ENCODE measurements at places on chromosomes 2 and 18. TPM values are rescaled to one million over a fixed set of nuclear protein-coding genes. Genes with fewer than 3 reads are reported as not detected.

ATP6V1C2 gene
- total RNA-seq: not detected

LANCL1 gene
- total RNA-seq: 43.3 TPM

MYL12A gene
- 451 TPM for total RNA-seq

ITPRIPL1 gene
- 28.4 TPM for total RNA-seq

SERPINB13 gene
- total RNA-seq: not detected

GAREM2 gene
- 3.2 TPM for total RNA-seq

SP140 gene
- 84.2 TPM for total RNA-seq

CRYGA gene
- total RNA-seq: not detected

SYT4 gene
- total RNA-seq: not detected

CLK1 gene
- total RNA-seq: 99.3 TPM

RAPGEF4 gene
- total RNA-seq: 0.28 TPM

NR4A2 gene
- total RNA-seq: 19.1 TPM

SNTG2 gene
- total RNA-seq: 0.57 TPM

LRATD1 gene
- total RNA-seq: not detected

MAL gene
- 35.4 TPM for total RNA-seq

IKZF2 gene
- total RNA-seq: 8.3 TPM

NOL4 gene
- not detected for total RNA-seq

PLA2R1 gene
- not detected for total RNA-seq

SERPINB3 gene
- total RNA-seq: not detected

ATF2 gene
- total RNA-seq: 52.2 TPM

GKN2 gene
- not detected for total RNA-seq

FOXD4L1 gene
- total RNA-seq: 0.14 TPM

ORC4 gene
- total RNA-seq: 41.2 TPM

FRZB gene
- not detected for total RNA-seq

RNF152 gene
- total RNA-seq: 0.28 TPM

CABYR gene
- total RNA-seq: 0.46 TPM

STON1 gene
- total RNA-seq: 1.3 TPM

RGPD4 gene
- 0.19 TPM for total RNA-seq

PCARE gene
- total RNA-seq: not detected

NDC80 gene
- 88.5 TPM for total RNA-seq

BCS1L gene
- 92.3 TPM for total RNA-seq

GALNT5 gene
- 0.04 TPM for total RNA-seq

ANO7 gene
- total RNA-seq: 2.4 TPM

UGT1A4 gene
- not detected for total RNA-seq

TMEM178A gene
- 0.21 TPM for total RNA-seq

FAM210A gene
- 46.8 TPM for total RNA-seq

PDE1A gene
- not detected for total RNA-seq

FEV gene
- total RNA-seq: not detected

ACOXL gene
- 0.23 TPM for total RNA-seq

ABCB11 gene
- total RNA-seq: not detected

ATP8B1 gene
- total RNA-seq: not detected

ARHGAP15 gene
- total RNA-seq: 62.6 TPM

VWA3B gene
- not detected for total RNA-seq

TMEFF2 gene
- not detected for total RNA-seq

ZNF532 gene
- total RNA-seq: 7.7 TPM

RGPD3 gene
- total RNA-seq: 0.14 TPM

HOXD9 gene
- not detected for total RNA-seq

SLC19A3 gene
- not detected for total RNA-seq

NEU2 gene
- not detected for total RNA-seq

MEP1B gene
- not detected for total RNA-seq

FLACC1 gene
- total RNA-seq: 0.48 TPM

C2orf66 gene
- total RNA-seq: 0.09 TPM

MFF gene
- 78.3 TPM for total RNA-seq

TUBA4B gene
- not detected for total RNA-seq

ZNF521 gene
- not detected for total RNA-seq

CNTNAP5 gene
- not detected for total RNA-seq

MARCO gene
- not detected for total RNA-seq
